Stimulated activated CD8-positive, alpha-beta memory T cell treated with anti-CD3 and anti-CD28 coated beads, Interleukin-7, amount 100 ng/mL, for 1 hour (primary cell): ENCODE measurements at places on chromosomes 5 and 9.

DNA sequence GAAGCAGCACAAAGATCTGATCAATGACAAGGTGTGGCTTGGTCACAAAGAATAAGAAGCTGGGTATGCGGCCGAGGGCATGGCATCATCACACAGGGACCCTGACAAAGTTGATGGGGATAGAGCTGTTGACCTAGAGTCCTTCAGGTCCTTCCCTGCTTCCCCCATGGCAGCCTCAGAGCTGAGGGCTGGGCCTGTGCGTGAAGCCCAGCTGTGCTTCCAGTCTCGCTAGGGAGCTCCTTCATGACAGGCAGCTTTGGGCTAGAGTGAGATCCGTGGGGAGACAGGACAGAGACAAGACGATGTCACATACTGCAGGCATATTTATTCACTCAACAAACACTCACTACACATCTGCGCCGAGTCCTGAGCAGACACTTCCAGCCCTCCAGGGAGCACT, 56.4 kb upstream of the NEURL1B start:
- no peak for DNase-seq

GRCh38 chr5:181190711-181191525, 14.1 kb downstream of the TRIM7 start:
- DNase-seq: no peak

DNA sequence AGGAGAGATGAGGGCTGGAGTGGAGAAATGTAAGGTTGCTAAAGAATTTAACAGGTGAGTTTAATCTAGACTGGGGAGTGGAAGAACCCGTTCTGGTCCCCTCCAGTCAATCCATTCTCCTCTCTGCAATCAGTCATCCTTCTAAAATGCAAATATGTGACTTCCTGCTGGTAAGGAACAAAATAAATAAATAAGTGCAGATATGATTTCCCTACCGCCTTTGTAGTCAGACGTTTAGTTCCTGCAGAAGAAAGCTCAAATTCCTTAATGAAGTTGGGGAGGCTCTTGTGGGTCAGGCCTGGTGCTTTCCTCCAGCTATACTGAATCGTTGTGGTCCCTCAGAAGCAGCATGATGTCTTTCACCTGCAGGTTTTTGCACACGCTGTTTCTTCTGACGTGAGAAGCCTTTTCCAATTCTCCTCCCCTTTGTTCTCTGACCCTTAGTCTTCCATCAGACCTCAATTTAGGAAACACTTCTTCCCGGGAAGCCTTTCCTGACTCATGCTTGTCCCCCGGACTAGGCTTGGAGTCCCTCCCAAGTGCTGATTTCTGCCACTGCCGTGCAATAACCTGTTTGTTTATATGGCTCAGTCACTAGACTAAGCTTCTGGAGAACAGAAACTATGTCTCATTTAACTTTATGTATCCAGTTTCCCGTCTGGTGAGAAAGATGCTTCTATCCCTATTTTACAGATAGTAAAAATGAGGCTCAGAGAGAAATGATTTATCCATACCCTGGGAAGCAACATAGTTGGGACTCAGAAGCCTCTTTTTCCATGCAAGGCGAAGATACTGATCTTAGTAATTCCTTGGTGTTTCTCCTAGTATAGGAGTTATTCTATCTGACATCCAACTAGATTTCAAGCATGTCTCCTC, 1.3 kb downstream of the ATP6V1G1 start:
- no peak for DNase-seq

- no peak for DNase-seq
Measured at GRCh38 chr5:37724395-37725125, 115.3 kb downstream of the GDNF start.

- no peak for DNase-seq
Measured at GRCh38 chr9:88234114-88234513, 95.8 kb upstream of the SPATA31C2 start.

GRCh38 chr9:1233568-1233967, 183.4 kb downstream of the DMRT2 start:
- no peak for DNase-seq

- no peak for DNase-seq
Measured at GRCh38 chr9:18195223-18195622, 278.7 kb upstream of the ADAMTSL1 start.

DNA sequence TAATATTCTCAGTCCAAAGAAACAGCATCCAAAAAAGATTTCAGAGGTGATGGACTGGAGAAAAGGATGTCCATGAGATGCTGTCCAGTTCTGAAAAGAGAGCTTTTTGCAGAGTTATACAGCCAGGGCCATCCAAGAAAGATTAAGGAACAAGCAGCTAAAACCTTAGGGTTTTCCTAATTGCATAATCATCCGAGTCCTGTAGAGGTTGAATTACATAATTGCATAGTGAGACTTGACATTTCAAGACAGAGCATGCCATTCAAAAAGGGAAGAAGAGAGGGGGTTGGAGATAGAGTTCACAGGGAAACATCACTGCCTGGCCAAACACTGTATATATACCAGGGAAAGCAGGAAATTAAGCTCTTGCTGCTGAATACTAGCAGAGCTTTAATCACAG, 1729.2 kb upstream of the WWC1 start:
- no peak for DNase-seq

GRCh38 chr9:114115654-114116125, 16.6 kb upstream of the KIF12 start:
- no peak for DNase-seq

- no peak for DNase-seq
Measured at GRCh38 chr5:10543585-10544040, 20.3 kb upstream of the ANKRD33B start.

DNA sequence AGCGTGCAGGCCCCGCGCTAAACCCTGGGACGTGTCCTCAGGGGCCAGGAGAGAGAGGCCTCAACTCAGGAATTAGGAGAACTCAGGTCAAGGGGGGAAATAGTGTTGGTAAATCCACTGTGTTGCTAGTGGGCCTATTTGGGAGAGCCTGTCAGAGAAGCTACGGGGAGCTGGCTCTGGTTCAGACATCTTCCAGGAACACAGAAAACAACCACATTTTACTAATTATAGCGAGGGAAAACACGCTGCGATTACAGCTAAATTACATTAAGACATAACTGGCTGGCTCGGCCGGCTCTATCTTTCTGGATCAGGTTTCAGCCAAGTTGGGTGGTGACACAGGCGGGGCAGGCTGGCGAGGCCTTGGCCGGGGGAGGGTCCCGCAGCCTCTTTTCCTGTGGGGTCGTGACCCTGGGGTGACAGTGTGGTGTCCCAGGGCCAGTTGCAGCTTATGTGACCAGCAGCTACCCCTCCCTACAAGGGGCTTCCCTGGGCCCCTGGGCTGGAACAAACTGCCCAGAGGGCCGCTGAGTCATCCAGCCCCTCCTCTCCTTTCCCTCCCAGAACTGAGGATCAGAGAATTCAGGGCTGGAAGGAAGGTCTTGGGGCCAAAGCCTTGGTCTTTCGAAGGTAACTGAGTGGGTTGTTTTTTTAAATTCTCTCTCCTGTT, 75.1 kb downstream of the FGF18 start:
- no peak for DNase-seq
